ENCODE measurements at places on chromosomes 4 and X.

DNA sequence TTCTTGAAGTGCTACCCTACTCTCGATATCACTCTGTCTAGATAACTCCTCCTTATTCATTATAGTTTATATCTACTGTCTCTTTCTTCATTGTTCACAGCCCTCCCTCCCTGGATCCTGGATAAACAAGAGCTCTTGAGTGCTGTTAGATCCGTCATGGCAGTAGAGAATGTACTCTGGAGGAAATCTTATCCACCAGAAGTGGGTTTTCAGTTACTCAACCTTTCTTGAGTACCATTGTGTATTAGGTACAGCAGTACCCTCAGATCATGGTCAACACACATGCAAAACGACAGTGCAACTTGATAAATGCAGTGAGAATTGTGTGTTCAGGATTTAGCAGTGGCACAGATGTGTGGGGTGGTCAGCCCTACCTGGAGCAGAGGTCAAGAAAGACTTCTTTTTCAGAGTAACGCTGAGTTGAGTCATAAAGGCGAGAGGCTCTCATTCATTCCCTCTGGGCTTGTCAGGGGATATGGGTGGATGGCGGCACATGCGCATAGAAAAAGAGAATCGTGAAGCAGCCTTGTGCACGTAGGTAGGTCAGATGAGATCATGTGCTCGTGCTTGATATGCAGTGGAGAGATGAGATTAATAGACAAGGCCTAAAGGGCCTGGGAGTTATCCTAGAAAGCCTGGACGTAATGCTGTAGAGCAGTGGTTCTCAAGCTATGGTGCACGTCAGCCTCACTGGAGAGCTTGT lies 89.5 kb downstream of the SNX25 start:
- DNase-seq = no peak

- DNase-seq = no peak
Measured at GRCh38 chr4:93018806-93019205, 715.0 kb downstream of the GRID2 start.

GRCh38 chrX:10087391-10087790 lies 69.4 kb upstream of the CLCN4 start:
- DNase-seq = no peak

- DNase-seq = no peak
Measured at GRCh38 chr4:160141206-160141605, 1038.3 kb downstream of the RAPGEF2 start.

DNA sequence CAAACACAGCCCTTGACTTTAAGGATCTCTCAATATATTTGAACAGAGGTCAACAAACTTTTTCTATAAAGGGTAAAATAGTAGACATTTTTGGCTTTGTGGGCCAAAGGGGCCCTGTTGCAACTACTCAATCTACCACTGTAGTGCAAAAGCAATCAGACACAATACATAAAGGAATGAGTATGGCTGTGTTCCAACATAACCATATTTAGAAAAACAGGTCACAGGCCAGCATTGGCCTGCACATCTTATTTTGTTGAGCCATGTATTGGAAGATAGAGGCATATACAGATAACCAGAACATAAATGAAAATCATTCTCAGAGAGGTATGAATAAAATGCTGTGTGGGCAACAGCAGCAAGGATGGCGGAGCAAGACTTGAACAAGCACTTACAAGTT lies 49.8 kb downstream of the MID1 start:
- DNase-seq = no peak

- DNase-seq = no peak
Measured at GRCh38 chr4:10129196-10130177, 12.9 kb upstream of the WDR1 start.

DNA sequence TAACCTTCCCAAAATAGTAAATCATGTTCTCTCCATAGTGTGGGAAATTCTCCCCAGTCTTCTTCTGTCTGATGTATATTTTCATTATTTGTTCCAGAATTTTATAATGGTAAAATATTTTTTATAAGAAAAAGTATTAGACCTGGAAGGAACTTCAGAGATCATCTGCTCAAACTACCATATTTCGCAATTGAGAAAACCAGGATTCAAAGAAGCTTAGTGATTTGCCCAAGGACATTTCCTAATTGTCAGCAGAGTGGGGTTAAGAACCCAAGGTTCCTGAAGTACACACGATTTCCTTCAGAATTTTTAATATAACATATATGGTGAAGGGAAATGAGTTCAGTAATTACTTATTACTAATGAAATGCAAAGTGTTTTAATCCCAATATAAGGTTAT lies 24.1 kb downstream of the OCIAD1 start:
- DNase-seq = no peak

- DNase-seq = peak; percentile 25
Measured at GRCh38 chrX:42943051-42943974, 165.3 kb upstream of the PPP1R2C start.

GRCh38 chrX:136322064-136322463 lies 21.3 kb downstream of the ADGRG4 start:
- no peak for DNase-seq

GRCh38 chrX:24055043-24055356 lies 244 bp downstream of the EIF2S3 start:
- no peak for DNase-seq

DNA sequence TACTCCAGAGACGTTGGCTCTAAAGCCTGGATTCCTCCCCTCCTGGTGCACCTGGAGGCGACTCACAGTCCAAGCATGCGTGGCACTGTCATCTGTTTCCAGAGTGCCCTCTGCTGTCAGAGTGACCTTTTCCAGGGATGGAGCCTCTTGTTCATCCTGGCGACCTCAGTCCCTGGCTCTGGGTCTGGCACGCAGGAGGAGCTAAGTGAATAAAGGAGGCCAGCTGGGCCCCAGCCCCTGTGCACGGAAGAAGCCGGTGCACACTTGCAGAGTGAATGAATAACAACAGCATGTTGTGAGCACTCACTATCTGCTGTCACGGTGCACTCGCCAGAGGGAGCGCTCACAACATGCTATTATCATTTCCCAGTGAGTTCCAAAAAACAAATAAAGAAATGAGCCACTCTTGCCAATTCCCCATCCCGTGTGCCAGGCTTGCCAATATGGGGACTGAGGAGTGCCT lies 27.8 kb upstream of the PSAPL1 start:
- DNase-seq = no peak

DNA sequence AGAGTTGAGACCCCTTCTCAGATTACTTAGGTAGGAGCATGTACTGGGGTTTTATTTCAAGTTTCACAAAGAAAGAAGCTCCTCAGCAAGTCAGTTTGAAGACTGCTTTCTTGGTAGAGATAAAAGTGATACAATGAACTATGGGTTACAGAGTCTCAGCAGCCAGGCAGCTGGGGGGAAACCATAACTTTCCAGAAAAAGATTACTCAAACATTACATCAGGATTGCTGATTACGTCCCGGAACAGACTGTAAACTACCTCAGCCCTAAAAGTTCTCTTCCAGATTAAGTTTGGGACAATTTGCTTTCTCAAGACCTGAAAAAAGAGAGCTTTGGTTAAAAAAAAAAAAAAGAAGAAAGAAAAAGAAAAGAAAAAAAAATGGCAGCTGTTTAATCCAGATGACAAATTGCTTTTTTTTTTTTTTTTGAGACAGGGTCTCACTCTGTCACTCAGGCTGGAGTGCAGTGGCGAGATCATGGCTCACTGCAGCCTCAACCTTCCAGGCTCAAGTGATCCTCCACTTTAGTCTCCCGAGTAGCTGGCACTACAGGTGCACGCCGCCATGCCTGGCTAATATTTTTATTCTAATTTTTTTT lies 16.6 kb downstream of the SAT1 start:
- no peak for DNase-seq

GRCh38 chrX:137587151-137587550 lies 21.2 kb downstream of the ZIC3 start:
- no peak for DNase-seq

DNA sequence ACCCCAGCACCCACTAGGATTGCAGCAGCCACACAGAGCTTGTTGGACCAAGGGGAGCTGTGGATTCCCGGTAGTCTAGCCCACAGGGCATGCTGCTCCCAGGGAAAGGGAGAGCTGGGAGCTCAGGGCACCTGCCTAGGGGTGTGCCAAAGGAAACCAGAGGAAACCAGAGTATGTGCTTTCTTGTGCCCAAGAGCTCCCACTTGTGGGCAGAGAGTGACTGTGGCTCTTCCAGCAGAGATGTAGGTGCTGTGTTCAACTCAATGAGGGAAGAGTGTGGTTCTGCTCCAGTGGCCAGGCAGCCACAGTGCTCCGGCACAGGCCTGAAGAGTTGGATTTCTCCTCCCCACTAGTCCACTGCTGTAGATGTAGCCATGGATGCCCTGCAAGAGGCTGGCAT lies 1050.0 kb upstream of the INTU start:
- no peak for DNase-seq

GRCh38 chr4:24477919-24478318 lies 106.4 kb downstream of the DHX15 start:
- no peak for DNase-seq

DNA sequence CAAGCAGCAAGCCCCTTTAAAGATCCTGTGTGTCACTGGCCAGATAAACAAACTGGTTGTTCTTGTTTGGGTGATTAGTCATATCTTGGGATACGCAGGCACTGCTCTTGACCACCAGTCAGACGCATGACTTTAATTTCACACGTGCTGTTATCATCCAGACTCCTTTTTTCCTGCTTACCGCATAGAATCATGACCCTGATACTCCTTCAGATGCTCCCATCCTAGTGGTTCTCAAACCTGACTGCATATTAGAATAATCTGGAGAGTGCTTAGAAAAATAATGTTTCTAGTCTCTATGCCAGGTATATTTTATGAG lies 78.8 kb downstream of the CLDN22 start:
- DNase-seq = no peak

- DNase-seq = no peak
Measured at GRCh38 chr4:81896936-81897335, 425.2 kb upstream of the RASGEF1B start.

GRCh38 chrX:52420824-52421443 lies 52.1 kb downstream of the XAGE2 start:
- DNase-seq = no peak

GRCh38 chr4:103105558-103106356 lies 6.1 kb upstream of the BDH2 start:
- no peak for DNase-seq

GRCh38 chr4:8270912-8271815 lies 1.6 kb downstream of the HTRA3 start:
- no peak for DNase-seq

GRCh38 chr4:90745176-90745575 lies 618.0 kb downstream of the CCSER1 start:
- no peak for DNase-seq

DNA sequence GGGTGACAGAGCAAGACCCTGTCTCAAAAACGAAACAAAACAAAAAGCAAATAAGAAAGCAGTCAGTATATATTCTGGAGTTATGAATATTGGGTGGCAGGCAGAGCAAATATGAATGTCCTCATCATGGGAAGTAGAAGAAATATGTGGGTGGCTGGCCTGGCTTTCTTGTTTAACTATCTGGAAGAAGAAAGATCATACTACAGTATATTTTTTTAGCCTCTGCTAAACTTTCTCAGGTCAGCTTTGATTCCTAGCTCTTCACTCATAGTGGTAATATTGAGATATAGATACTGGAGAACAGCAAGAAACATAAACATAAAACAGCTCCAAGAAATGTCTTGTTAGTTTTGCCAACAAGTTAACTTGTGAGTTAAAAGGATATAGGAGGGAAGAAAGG lies 192.5 kb downstream of the SOWAHB start:
- no peak for DNase-seq

- no peak for DNase-seq
Measured at GRCh38 chr4:143986180-143986579, 33.0 kb downstream of the GYPB start.

GRCh38 chr4:3634281-3634857 lies 102.1 kb upstream of the LRPAP1 start:
- peak; percentile 2 for DNase-seq

GRCh38 chr4:28004520-28004919 lies 1143.9 kb downstream of the STIM2 start:
- no peak for DNase-seq

GRCh38 chr4:152620915-152621314 lies 58.9 kb downstream of the TMEM154 start:
- DNase-seq = no peak

DNA sequence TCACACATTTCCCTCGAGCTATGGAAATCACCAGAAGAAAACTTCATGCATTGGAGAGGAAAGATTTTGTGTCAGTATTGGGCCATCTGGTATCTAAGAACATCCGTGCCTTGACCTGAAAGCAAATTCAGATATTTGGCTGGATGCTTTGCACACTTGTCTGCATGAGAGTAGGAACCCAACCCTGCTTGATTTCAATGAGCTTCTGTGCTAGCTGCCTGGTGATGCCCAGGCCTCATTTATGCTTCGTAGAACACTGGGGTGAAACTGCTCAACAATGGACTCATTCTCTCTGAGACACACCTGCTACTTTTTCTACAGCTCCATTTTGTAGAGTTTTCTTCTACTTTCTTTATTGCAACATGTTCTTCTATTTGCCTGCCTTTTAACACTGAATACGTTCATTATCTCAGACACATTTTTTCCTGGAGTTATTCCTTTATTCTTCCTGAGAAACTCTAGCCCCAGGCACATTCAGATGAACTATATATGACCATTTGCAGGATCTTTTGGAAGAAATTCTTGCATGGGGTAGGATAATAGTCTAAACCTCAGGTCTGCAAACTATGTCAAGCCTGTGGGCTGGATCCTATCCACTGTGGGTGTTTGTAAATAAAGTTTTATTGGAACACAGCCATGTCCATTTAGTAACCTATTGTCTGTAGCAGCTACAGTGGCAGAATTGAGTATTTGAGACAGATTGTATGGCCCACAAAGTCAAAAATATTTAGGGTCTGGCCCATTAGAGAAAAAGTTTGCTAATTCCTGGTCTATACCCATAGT lies 83.8 kb upstream of the CLCN4 start:
- no peak for DNase-seq

- DNase-seq = no peak
Measured at GRCh38 chr4:6539009-6539764, 35.8 kb upstream of the MAN2B2 start.

DNA sequence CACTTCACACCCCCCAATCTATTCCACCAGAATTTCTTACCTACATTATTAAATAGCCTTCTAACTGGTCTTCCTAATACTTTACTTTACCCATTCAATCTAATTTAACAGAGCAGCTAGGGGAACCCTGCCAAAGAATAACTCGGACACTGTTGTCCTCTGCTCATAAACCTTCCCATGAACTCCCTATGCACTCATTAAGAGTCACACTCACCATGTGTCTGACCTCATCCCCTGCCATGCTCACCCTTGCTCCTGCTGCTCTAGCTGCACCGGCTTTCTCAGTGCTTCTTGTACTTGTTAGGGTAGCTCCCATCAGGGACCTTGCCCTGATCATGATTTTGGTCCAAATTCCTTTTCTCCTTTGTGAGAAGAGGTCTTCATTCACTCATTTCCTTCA lies 54.6 kb upstream of the GUCY1A1 start:
- DNase-seq = no peak

DNA sequence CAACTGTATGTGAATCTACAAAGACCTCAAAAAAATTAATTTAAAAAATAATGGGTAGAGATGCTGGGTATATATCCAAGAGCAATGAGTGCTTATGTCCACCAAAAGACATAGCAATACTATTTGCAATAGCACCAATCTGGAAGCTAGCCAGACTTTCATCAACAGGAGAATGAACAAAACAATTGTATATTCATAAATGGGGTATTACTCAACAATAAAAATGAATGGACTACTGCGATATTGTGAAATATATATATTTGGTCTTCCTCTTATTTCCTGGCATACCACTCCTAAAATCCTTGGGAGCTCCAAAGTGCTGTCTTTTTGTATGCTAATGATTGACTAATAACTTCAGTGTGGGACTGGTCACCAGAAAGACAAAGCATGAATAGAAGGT lies 77.5 kb downstream of the MSN start:
- DNase-seq = no peak

GRCh38 chr4:155705664-155706063 lies 39.0 kb downstream of the GUCY1A1 start:
- DNase-seq = no peak

All from activated CD8-positive, alpha-beta memory T cell treated with anti-CD3 and anti-CD28 coated beads, Interleukin-2, amount 50 U/mL, for 4 hours (primary cell).